Head of caudate nucleus (tissue), 42 donors: ENCODE measurements at places on chromosomes 2 and 18.

GRCh38 chr18:22676423-22676822, 256.7 kb upstream of the RBBP8 start:
- DNase-seq: no peak

- no peak for DNase-seq
Observed at GRCh38 chr2:207480521-207481040, 49.2 kb upstream of the CREB1 start.

DNA sequence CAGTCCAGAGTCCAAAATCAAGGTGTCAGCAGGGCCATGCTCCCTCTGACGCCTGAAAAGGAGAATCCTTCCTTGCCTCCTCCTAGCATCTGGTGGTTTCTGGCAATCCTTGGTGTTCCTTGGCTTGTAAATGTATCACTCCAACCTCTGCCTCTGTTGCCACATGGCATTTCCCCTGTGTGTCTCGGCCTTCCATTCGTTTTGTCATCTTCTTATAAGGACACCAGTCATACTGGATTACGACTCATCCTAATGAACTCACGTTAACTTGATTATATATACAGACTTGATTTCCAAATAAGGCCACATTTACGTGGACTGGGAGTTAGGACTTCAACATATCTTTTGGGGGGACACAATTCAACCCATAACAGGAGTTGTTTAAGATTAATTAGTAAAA, 15.8 kb downstream of the PMAIP1 start:
- DNase-seq: no peak

DNA sequence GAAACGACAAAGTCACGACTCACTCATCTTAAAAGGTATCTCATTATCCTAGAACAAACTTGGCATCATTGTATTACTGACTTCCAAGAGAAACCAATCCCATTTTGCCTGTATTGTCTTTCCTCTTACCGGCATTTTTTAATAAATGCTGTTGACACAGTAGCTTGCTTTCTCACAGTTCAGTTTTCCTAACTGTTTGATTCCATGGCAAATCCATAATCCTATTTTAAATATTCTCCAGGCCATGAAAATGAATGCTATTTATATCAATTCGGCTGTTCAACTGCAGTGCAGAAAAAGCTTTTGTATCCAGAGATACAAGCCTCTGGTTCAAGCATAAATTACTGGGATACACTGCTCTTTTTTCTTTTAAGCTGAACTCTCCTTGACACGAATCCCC, 1241.9 kb downstream of the DPP10 start:
- no peak for DNase-seq

GRCh38 chr2:122007126-122007525, 251.7 kb downstream of the TSN start:
- DNase-seq: no peak

GRCh38 chr2:121061633-121062032, 223.4 kb downstream of the TFCP2L1 start:
- DNase-seq: no peak

DNA sequence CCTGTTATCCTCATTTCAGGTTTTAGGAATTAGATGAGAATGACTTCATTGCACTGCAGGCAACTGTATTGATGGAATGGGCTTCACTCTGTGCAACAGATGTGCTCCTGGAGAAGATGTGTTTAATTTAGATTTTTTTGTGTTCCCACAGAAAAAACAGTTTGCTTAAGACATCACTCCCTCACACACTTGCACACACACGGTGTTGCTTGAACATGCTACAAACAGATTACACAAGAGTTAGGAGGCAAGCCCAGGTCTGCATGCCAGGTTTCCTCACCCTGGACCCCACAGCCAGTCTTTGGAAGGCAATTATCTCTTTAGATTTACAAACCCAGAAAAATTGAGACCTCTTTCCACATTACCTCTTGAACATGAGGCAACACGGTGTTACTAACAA, 93.7 kb upstream of the KLHL29 start:
- DNase-seq: no peak

DNA sequence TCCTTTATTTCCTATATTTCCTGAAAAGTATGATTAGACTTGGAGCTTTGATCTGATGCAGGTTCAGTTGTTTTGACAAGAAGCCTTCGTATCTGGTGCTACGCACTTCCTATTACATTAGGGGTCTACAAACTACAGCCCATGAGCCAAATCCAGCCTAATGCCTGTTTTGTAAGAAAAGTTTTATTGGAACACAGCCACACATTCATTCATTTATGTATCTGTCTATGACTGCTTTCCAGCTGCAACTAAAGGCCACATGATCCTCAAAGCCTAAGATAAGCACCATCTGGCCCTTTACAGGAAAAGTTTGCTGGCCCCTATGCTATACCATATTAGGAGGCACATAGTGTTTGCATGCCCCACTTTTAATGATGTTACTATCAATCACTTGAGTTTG, 26.0 kb downstream of the EIF2AK3 start:
- DNase-seq: no peak

DNA sequence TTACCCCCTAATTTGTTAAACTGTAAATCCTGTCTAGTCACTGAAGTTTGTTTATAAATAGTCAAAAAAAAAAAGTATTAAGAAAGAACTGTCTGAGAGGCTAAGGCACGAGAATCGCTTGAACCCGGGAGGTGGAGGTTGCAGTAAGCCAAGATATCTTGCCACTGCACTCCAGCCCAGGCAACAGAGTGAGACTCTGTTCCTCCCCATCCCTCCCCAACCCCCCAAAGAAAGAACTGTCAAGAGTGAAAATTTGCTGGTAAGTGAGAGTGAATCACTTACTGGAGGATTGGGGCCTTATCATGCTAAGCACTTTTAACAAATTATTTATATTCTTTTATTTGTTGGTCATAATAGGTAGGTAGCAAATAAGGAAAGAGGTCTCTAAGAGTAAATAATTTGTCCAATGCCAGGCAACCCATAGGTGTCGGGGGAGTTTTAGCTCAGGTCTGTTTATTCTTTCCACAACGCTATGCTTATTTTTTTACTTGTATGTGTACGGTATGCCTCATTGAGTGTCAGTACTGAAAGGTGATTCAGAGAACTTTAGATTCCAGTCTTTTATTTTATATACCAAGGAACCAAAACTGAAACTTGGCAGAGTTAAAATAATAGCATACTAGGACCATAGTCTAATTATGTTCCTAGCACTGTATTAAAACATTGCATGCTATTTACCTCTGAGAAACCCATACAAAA, 2.5 kb downstream of the TAF4B start:
- no peak for DNase-seq

DNA sequence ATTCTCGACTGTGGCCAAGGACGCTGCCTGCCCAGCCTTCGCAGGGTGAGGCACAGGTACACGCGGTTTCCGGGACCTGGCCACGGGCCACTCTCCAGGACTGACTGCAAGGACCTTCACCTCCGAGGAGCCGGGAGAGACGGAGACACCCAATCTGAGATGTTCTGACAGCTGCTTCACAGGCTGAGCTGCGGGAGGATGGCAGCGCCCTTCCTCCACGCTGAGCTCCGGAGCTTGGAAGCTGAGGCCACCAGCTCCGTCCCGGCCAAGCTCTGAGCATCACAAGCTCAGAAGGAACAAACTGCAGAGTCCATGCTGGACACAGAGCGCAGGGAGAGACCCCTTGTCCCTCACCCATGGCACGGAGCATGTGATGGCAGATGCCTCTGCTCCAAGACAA, 71.1 kb upstream of the CTDP1 start:
- no peak for DNase-seq

GRCh38 chr2:159617646-159618045, 1.3 kb upstream of the BAZ2B start:
- no peak for DNase-seq

DNA sequence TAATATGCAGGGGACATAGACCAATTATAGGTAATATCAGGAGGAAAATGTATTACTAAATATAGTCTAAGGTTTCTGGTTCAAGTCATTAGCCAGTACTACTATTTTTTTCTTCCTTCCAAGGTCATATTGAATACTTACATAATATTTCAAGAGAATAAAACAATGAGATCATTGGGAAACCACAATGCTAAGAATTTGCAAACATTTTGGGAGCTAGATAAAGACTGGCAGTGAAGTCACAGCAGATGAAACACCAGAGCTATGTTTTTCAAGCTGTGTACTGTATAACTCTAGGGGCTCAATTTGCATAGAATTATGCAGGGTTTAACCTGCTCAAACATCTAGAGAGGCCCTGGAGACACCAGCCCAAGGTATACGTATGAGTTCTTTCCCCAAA, 80.5 kb upstream of the KCNH7 start:
- no peak for DNase-seq

DNA sequence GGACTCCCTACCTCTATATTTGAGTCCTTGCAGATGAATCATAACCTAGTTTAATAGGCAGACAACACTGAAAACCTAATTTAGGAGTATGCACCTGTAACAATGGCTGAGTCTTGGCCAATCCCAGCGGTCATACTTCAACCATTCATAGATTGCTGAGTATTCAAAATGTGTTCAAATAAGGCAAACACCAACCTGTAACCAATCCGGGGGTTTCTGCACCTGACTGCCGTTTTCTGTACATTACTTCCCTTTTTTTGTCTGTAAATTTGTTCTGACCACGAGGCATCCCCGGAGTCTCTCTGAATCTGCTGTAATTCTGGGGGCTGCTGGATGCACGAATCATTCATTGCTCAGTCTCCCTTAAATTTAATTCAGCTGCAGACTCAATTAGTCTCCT, 338.6 kb downstream of the STK39 start:
- no peak for DNase-seq

DNA sequence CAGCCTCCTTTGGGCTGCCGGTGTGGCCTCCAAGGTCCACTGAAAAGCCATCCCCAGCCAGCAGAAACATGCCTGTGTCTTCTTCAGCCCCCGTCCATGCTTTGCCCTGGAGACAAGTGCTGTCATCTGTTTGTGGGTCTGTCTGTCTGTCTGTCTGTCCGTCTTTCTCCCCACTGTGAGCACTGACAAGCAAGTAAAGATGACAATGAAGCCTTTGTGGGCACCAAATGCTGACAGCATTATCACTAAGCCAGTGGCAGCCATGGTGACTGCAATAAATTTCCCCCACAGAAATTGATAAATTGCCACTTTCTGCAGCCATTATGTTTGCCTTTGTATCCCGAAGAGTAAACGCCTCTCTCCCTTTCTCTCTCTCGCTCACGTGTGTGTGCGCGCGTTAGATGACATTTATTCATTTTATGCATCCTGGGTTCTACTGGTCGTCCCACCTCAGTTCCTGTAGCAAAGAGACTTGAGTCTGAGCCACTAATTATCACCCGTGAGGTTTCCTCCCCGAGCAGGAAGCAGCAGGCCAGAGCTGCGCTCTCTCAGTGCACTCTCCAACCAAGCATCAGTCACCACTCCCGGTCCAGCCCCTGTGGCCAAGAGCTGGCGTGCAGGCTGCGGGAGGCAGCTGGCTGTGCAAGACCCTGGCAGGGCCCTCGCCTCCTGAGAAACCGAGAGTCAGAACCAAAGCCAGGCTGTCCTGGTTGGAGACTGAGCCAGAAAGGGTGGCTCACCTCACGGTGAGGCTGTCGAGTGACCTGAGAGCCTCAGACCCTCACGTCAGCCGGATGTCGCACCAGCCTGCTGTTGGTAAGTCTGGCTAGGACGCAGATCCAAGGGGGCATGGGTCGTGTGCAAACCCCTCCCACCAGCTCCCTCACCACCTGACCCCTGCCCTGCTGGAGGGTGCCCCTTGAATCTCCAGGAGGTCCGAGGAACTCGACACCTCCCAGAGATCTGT, 6.9 kb downstream of the STEAP3 start:
- DNase-seq: peak; percentile 43

GRCh38 chr18:48543228-48543627, 4.4 kb downstream of the CTIF start:
- no peak for DNase-seq

DNA sequence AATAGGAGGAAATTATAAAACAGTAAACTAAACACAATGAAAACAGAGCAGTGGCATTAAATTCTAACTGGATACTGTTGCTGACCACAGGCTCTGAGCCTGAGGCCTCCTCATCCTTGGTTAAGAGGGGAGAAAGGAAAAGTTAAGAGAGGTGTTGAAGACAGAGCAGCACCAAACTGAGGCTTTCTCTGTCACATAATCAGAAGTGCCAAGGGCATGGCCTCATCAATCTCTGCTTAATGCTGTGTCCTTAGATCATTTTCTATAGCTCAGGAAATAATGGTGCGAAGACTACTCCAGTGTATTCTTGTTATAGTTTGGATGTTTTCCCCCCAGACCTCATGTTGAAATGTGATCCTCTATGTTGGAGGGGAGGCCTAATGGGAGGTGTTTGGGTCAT, 160.9 kb upstream of the SLC1A4 start:
- no peak for DNase-seq

GRCh38 chr2:70720124-70720523, 47.9 kb downstream of the ADD2 start:
- no peak for DNase-seq

GRCh38 chr2:240129311-240129710, 6.8 kb downstream of the COPS9 start:
- no peak for DNase-seq

GRCh38 chr18:13216711-13217465, 1.7 kb upstream of the LDLRAD4 start:
- DNase-seq: peak; percentile 72

DNA sequence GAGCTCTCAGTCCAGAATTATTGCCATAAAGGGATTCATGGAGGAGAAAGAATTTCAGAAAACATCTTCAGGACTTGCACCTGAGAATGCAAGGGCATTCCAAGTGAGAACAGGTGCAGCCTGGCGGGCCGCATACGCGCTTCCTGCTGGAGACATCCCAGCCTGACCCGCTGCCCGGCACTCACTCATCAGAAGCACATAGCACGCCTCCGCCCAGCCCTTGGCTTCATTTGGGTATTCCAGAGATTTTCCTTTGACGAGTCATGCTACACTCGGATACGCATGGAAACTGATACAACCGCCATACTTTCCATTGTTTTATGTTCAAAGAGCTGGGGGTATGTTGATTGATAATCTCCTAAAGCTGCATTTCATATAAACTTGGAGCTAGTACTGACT, 228.0 kb upstream of the ID2 start:
- no peak for DNase-seq

DNA sequence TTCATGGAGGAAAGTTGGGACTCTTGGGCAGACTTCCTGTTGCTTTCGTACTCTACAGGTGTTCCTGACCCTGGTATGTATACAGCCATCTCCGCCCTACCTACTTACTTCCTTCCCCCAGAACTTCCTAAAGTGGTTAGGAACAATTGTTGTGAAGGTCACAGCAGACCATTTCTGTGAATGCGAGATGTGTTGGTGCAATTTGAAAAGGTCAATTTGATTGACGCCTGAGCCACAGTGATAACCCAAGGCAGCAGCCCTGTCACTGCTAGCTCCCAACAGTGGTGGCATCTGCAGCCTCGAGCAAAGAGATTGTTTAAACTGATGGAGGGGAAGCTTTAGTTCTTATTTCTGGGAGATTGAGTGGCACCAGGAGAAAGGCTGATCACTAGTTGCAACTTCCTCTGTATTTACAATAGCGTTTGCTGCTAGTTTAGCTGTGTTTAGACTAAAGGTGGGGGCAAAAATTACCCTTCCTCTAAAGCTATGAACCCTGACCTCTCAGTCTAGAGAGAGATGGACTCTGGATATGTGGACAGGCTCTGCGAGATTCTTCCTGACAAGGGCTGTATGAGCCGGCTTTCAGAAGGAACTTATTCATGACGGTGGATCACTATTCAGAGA, 78.3 kb upstream of the MAP4K3 start:
- no peak for DNase-seq

GRCh38 chr2:225510796-225511195, 111.3 kb downstream of the NYAP2 start:
- DNase-seq: no peak

GRCh38 chr2:109258376-109258775, 129.4 kb downstream of the SH3RF3 start:
- no peak for DNase-seq

- no peak for DNase-seq
Observed at GRCh38 chr2:37648331-37649011, 23.0 kb downstream of the CDC42EP3 start.

- no peak for DNase-seq
Observed at GRCh38 chr2:70534183-70534836, 19.3 kb downstream of the TGFA start.
